NCI-H524 treated with DMSO at 0.1 percent for 48 hours (cell line): ENCODE measurements at places on chromosomes 12 and 14.
A peak's percentile ranks its signal among the peaks of the same experiment; 100 is the strongest.

GRCh38 chr12:132477703-132478432 is 12.1 kb upstream of the FBRSL1 start:
- DNase-seq = no peak

GRCh38 chr12:119994892-119995658 is 6.0 kb downstream of the BICDL1 start:
- no peak for DNase-seq

- DNase-seq = no peak
Measured at GRCh38 chr12:69030321-69030720, 97.3 kb upstream of the CPM start.

GRCh38 chr14:104999361-104999760 is 13.8 kb downstream of the CLBA1 start:
- peak; percentile 40 for DNase-seq

- no peak for DNase-seq
Measured at GRCh38 chr12:106717673-106718072, 56.8 kb upstream of the RIC8B start.

DNA sequence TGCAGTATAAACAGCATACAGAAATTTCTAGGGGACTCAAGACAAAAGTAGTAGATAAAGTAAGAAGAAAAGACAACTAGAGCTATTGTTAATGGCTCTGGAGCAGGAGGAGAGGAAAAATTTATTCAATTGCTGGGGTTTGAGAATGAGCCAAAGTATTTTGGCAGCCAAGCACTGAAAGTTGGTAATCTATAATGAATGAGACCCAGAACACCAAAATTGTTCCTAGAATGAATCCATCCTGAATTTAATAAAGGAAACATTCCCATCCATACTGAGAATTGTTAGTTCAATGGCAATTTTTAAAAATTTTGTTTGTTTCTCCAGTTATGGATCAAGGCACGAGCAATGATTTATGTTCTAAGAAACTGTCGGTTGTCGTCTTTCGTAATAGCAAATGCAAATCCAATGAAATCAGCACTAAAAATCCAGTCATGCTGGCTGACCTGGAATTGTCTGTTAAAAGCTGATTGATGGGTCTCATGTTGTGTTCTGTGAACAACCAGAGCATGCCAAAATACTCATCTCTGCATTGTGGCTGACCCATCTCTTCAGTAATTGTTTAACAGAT is 170.9 kb upstream of the LMNTD1 start:
- DNase-seq = no peak

GRCh38 chr14:38124506-38124905 is 83.2 kb upstream of the SSTR1 start:
- DNase-seq = no peak

DNA sequence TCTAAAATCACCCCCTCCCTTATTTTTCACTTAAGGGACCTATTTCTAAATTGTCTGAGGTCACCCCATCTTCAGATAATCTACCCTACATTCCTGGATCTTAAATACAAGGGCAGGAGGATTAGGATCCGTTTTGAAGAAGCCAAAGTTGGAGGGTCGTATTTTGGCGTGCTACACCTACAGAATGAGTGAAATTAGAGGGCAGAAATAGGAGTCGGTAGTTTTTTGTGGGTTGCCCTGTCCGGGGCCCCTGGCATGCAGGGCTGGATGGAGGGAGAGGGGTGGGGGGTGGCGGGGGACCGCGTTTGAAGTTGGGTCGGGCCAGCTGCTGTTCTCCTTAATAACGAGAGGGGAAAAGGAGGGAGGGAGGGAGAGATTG is 300 bp upstream of the CCND2 start:
- DNase-seq = no peak

GRCh38 chr12:14262771-14263511 is 102.5 kb upstream of the ATF7IP start:
- no peak for DNase-seq

DNA sequence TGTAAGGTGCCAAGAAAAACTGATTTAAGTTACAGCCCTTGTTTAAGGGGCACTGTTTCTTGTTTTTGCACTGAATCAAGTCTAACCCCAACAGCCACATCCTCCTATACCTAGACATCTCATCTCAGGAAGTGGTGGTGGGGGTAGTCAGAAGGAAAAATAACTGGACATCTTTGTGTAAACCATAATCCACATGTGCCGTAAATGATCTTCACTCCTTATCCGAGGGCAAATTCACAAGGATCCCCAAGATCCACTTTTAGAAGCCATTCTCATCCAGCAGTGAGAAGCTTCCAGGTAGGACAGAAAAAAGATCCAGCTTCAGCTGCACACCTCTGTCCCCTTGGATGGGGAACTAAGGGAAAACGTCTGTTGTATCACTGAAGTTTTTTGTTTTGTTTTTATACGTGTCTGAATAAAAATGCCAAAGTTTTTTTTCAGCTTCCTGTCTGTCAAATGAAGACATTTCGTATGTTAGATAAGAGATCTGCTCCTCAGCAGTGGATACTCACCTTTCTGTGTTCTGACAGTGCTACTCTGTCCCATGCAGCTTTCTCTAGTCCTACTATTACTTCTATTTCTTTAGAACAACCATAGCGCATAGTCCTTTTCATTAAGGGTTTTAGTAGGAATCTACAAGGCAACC is 1.2 kb upstream of the PA2G4 start:
- no peak for DNase-seq

GRCh38 chr14:99179506-99179905 is 92.5 kb downstream of the BCL11B start:
- no peak for DNase-seq

- peak; percentile 45 for DNase-seq
Measured at GRCh38 chr14:61632401-61632800, 62.9 kb upstream of the HIF1A start.

GRCh38 chr14:87705439-87705896 is 287.5 kb downstream of the GALC start:
- no peak for DNase-seq
